Stimulated activated CD4-positive, alpha-beta T cell treated with anti-CD3 and anti-CD28 coated beads, Interleukin-1b, Interleukin-23, amount 100 ng/mL, for 1 hour (primary cell): ENCODE measurements at places on chromosomes 16 and 17.
A peak's percentile ranks its signal among the peaks of the same experiment; 100 is the strongest.

DNA sequence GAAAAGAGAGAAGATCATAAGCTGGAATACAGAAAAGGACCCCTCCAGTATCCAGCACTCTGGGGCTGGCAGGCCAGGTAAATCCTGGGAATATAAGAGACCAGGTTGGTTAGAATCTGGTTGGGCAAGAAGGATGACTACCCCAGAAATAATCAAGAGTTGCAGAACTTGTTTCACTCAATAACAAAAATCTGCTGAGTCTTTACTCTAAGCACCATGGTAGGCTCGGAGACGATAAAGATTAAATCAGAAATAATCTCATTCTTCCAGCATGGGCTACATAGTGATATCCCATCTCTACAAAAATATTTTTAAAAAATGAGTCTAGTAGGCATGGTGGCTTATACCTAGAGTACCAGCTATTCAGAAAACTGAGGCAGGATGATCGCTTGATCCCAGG is 138.0 kb upstream of the KCNJ16 start:
- no peak for DNase-seq

- DNase-seq, result no peak
Observed at GRCh38 chr17:14776791-14777190, 475.9 kb downstream of the HS3ST3B1 start.

GRCh38 chr16:56789360-56789759 is 59.4 kb downstream of the NUP93 start:
- DNase-seq, result no peak

GRCh38 chr16:12573730-12574383 is 229.8 kb downstream of the CPPED1 start:
- no peak for DNase-seq

DNA sequence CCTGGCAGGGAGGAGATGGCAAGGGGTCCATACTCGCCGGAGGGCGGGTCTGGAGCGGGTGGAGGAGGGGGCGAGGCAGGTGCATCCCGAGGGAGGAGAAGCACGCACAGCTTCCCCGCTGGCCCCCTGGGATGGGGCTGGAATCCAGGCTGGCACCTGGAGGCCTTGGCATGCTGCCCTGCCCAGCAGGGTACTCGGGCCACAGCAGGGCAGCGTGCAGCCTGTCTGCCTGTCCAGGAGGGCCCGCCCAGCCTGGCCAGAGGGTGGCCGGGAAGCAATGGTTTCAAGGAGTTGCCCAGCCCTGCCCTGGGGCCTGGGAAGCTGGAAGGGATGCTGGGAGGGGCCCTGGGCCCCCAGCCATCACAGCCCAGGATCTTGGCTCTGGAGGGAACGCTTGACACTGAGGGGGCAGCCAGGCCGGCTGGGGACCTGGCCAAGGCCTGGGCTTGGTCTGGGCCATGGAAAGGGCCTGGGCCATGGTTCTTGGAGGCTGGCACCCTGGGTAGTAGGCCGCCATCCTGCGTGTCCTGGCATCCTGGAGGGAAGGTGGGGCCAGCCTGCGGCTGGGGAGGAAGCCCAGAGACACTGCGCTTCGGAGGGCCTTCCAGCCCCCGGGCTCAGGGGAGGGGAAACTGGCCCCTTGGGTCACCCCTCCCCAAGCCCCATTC is 1.1 kb downstream of the GLIS2 start:
- no peak for DNase-seq

- peak; percentile 37 for DNase-seq
Observed at GRCh38 chr16:89602273-89602951, 11.0 kb upstream of the DPEP1 start.

DNA sequence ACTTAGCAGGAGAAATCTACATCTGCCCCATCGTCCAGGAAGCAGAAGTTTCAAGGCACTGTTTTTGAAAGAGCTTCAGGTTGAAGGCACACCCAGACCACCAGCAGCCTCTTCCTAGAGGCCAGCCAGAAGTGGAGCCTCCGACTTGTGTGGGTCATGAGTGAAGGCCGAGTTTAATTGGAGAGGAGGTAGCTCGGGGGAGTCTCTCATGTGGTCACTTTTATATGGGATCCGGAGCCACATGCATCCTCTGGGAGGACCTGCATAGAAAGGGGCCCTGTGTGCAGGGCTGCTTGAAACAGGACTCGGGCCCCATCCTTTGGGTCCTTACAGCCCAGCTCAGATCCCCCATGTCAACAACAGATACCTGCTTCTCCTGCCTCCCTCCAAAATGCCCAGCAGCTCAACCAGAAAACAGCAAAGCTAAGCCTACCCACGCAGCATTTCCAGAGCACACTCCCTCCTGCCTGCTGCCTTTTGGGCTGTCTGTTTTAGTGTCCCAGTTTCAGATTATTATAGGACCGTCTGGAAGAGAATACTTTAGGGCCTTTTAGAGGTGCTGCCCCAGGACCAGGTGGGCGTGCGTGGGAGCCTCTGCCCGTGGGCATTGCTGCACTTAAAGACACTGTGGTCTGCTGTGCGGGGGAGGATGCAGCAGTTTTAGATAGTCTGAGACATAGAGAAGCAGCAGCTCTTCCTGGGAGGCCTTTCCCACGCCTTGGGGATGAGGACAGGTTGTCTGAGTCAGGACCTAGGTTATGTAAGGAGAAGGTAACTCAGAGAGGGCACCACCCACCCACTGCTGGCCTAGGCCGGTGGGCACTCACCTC is 29.5 kb downstream of the MPRIP start:
- DNase-seq, result no peak

DNA sequence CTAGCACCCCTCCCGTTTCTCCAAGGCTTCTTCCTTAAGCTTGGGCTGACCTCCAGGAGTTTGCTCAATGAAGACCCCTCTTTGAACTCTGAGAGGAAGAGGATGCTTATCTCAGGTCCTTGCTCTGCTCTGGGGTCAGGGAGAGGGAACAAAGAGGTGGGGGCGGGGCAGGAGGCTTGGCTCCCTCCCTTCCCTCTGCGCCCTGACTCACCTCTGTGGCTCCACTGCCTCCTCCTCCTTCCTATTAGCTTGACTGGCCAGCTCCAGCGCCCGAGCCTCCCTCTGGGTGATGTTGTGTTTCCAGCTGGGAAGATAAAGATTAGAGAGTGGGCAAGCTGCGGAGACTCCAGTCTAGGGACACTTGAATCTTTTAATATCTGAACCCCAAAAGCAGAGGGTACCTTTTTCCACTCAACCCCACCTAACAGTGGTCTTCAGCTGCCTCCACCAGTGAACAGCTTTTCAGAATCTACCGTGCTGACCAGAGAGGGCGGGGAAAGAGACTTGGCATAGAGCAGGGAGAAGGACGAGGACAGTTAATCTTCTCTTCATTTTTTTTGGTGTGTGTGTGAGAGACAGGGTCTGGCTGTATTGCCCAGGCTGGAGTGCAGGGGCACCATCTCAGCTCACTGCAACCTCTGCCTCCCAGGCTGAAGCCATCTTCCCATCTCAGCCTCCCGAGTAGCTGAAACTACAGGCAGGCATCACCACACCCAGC is 6.7 kb downstream of the GIP start:
- no peak for DNase-seq

DNA sequence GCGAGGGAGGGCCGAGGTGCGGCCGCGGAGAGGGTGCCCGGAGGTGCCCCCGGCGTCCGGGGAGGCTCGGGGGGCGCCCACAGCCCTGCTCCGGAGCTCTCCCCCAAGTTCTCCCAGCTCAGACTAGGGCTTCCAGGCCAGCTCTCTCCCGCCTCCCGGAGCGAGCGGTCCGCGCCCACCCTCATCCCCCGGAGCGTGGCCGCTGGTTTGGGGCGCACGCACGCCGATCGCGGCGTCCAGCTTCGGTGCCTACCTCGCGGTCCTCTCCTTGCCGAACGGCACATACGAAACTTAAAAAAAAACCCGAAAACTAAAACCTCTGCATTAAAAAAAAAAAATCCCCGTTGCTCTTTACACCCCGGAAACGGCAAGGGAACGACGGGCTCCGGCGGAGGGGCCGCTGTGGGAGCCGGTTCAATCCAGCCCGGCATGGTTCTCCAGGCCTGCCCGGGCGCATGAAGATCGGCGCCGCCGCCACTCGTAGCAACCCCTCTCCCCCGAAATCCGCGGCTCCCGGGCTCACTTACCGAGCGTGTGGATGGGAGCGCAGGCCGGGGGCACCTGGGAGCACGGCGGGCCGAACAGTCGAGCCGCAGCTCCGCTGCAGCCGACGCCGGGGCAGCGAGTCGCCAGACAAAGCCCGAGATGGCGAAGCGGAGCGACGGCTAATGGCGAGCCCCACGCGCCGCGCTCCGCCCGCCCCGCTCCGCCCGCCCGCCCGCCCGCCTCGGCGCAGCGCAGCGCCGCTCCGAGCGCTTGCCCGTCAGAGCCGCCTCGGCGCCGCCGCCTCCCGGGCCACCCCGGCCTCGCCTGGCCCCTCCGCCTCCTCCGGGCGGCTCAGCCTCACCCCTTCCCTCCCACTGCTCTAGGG is 973 bp upstream of the UBTF start:
- DNase-seq, result no peak

- DNase-seq, result no peak
Observed at GRCh38 chr17:58089111-58089510, 5.9 kb downstream of the DYNLL2 start.

DNA sequence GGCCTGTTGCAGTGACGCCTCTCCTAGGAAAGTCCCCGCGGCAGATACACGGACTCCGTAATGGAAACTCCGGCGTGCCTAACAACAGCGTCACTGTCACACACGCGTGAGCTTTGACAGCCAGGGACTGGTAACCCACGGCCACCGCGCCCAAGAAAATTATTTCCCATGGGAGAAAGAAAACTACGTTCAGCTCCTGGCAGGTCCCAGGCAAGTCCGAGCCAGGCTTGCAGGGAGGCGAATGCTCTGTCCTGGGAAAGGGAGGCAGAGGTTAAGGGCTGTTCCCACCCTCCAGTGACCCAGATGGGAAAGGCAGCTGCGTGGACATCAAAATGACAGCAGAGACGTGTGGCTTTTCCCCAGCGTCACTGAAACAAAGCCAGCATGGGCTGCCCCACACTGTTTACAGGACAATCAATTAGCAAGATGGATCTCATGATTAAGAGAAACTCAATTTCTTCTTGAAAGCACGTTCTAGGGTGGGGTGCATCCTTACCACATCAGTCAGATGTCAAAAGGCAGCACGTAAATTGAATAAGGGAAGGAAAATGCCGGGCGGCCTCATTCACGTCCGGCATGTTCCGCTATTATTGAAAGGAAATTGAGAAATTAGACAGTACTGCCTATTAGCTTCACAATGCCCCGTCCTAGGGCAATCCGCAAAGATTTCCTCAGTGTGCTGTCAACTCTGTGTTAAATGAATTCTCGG is 82.5 kb downstream of the NXN start:
- DNase-seq, result no peak

DNA sequence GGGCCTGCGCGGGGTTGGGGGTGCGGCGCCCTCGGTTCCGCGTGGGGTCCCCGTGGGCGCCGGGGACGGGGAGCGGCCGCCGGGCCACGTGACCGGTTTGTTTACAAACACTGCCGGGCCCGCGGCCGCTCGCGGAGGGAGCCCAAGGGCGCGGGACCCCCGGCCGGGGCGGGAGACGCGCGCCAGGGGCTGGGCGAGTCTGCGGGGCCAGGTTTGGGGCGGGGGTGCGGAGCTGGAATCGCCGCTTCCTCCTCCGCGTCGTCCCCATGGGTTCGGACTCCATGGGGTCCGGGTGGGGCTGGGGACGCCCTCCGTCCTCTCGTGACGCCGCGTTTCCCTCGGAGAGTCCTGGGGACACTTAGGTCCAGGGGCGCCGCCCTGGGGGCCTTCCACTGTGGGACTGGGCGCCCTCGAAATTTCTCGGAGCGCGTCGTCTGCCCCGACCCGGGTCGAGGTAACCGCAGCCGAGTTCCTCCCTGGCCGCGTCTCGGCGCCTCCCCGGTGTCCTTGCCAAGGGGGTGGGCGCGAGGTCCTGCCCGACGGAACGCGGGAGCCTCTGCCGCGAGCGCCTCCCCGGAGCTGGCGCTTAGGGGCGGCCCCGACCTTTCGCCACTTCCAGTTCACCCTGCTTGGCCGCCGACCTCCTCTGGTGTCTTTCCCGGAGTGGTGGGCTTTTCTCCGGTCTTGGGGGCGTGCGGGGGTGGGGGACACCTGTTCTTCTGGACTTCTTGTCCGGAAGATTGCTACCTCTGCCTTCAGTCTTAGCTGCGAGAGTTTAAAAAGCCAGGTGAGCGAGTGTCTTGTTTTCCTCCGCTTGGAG is 684 bp downstream of the YPEL2 start:
- DNase-seq, result no peak

DNA sequence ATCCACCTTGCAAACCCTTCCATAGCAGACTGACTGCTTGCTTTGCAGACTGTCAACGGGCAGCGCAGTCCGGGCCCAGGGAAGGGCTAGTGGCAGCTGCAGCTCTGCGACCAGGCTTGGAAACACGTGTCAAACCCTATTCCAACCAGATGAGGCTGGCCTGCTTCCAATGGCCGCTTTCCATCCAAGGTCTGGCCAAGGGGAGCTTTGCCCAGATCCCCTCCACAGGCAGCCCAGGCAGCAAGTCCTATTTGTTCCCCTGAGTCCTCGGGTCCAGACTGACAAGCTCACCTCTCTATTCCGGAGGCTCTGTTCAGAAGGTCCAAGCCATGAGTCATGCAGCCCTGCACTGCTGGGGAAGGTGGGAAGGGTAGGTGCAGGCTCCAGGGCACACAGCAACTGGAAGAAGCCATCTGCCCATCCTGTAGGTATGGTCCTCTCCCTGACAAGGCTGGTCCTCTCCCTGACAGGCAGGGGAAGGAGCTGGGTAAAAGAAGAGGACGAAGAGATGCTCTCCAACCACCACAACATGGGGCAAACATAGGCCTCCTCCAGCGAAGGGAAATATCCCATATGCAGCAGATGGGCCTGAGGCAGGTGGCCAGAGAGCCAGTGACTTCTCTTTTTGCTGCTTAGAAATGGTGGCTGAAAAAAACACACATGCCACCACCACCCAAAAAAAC is 22.6 kb upstream of the AXIN2 start:
- DNase-seq, result no peak

DNA sequence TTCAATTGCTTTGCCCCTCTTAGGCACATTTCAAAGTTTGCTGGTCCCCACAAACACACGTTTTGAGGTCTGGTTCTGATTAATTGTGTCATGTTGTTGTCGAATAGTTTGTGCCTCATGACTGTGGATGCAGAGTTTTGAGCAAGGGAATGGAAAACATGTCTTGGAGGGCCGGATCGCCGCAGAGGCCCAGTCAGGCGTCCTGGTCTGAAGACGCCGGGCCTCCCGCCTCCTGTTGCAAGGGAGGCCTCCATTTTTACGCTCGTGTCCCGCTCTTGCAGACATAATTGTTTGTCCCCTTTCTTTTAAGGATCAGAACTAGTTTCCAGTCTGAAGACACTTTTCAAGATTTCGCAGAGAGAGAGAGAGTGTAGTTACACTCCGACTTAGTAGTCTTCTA is 3.2 kb downstream of the NTN1 start:
- no peak for DNase-seq
